ENCODE measurements at places on chromosomes 2 and 18. TPM values are rescaled to one million over a fixed set of nuclear protein-coding genes. Genes with fewer than 3 reads are reported as not detected.

DNA sequence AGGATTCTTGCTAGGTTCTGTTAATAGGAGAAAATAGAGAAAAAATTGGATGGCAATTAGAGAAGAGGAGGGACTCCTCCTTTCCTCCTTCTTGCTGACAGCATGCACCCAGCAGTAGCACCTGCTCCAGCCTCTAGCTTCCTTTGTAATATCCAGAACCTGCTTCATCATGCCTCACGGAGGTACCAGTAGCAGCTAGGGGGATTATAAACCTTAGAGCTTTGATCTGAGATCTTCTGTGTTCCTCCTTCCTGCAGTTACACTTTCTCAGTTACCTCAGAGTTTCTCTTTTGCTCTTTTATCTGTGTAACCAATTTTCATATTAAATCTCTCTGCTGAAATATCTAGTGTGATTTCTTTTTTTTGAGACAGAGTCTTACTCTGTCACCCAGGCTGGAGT, 16.6 kb downstream of the DPP4 start:
- no peak for DNase-seq

DNA sequence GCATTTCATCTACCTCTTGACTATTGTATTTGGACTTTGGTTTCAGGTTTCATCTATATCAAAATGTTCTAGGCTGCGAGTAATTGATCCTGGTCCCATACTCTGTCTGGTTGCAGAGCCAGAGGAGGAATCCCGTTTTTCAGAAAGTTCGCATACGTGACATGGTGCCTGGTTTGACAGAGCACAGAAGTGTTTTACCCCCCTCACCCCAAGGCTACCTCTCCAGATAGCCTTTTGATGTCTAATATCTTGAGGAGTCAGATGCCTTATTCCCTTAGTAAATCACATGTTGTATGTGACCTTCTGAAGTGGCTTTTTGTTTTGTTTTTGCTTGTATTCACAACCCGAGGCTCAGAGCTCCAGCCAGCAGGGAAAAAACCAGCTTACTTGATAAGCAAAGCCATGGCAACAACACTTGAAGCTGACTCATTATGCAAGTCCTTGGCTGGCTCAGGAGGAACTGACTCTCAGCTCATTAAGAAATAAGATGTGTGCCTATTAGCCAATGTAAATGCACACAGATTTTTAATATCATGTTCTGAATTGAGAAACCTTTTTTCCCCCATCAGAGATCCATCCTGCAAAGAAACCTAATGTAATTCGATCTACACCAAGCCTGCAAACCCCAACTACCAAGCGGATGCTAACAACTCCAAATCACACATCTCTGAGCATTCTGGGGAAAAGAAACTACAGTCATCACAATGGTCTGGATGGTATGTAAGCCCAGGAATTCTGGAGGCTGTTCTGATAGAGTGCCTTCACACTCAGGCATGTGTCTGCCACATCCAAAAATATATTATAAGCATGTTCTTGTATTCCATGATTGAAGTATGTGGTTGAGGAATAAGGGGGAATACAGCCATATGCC, 41.4 kb downstream of the OXER1 start:
- DNase-seq: peak; percentile 26

DNA sequence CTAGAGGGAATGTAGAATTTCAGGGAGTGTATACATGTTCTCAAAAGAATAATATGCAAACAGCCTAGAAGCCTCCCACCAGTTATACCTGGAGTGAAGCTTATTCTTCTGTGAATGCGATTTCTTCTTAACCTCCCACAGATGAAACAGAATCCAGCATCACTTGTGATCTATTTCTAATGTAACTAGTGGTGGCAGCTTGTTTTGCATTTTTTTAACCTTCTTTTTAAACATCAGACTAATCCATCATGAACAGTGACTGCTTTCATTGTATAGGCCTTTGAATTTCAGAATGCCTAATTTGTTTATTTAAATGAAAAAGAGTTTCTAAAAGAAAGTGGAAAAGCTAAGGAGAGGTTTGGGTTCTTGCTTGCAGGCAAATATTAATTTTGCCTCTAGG, 85.7 kb upstream of the EPHA4 start:
- no peak for DNase-seq

DNA sequence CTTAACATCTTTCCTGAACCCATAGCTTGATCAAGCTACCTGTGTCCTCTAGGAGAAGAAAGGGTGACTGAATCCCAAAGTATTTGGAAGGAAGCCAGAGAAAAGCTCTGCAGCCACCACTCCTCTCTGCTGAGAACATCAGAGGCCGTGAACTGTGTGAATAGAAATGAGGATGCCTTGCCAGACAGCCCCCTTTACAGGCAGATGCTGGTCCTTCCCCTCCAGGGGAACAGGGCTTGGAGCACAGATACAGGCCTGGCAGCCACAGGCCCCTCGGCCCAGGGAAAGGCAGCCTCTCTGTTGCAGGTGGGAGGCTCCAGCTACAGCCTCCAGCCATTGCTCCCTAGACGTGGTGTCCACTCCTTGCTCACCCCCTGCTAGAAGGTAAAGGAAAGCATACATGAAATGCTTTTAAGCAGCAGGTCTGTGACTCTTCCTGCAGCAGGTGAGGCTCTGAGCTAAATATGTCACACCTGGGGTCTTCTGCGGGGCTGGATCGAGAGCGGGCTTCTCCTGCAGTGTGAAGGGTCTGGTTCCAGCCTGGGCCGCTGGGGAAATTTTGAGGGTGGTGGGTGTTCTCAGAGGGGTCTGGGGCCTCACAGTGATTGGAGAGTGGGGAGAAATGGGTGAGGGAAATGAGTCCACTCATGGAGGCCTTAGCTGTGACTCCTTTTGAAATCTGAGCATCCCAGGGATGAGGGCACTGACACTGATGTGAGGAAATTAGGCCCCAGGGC, 234.0 kb downstream of the KLHL29 start:
- no peak for DNase-seq

- no peak for DNase-seq
These were observed 36.7 kb downstream of the SFXN5 start for GRCh38 chr2:73034661-73035375.

- no peak for DNase-seq
These were observed 97.0 kb upstream of the REG3G start for GRCh38 chr2:78928502-78928901.

DNA sequence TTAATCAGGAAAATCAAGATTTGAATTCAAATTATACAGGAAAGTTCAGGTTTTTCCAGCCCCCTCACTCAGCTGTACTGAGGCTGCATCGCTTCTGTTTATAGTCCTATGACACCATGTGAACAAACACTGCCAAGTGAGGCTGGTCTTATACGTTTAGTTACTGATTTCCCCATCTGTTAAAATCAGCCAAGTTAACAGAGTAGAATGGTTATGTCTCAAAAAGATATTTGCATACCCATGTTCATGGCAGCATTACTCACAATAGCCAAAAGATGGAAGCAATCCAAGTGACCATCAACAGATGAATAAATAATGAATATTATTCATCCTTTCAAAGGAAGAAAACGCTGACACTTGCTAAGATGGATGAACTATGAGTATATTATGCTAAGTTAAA, 43.8 kb downstream of the REEP1 start:
- DNase-seq: no peak

- DNase-seq: no peak
These were observed 57.3 kb downstream of the CCDC74A start for GRCh38 chr2:131584940-131585339.

DNA sequence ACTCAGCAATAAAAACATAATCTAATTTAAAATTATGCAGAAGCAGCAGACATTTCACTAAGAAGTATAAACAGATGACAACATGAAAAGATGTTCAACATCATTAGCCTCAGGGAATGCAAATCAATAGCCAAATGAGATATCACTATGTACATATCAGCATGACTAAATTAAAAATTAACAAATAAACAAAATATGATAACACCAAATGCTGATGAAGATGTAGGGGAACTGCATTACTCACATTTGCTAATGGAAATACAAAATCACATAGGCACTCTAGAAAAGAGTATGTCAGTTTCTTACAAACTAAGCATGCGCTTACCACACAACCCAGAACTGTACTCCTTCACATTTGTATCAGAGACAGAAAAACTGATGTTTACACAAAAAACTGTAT, 487.2 kb upstream of the REG3G start:
- DNase-seq: no peak

Gene SPP2
- total RNA-seq: not detected

- no peak for DNase-seq
These were observed 196.0 kb downstream of the KCNS3 start for GRCh38 chr2:18074476-18074875.

Gene SLC4A5
- 1.3 TPM for total RNA-seq

All from omental fat pad (tissue), 4 donors.